ENCODE measurements at places on chromosomes 13 and 19.

DNA sequence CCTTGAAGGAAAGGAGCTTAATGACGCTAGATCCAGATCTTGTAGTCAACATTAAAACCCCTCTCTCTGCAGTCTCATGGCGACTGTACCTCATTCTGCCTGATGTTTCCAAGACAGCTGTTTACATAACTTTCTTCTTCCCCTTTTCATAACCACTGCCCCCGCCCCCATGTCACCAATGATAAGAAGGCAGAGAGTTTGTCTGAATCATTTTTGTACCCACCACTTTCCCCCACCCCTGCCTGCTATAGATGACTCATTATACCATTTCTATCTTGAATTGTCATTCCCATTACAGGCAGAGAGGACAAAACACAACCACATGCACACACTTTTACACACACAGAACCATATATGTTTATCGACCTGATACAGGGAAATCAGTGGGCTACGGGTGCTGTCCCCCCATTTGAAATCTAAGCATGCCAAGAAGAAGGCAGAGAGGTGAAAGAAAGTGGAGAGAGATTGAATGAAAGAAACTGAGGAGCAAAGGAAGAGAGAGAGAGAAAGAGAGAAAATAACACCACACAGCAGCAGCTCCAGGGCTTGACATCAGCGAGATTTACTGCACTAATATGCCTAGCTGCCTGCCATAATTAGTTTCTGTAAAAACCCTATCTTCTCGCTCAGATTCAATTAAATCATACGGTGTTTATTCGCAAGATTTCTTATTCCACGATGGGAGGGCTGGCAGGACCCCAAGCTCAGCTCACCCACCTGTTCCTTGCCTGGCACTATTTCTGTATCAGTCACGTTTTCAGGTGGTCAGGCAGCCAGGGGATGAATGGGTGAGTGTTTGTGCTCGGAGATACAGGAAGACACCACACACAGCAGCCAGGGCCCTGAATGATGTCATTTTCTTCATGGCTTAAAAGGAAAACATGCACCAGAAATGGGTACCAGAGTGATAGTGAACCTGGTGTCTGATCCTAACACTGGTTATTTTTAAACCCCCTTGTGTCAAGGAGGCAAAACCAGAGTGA is 114.3 kb upstream of the SERP2 start:
- DNase-seq: peak; percentile 65

DNA sequence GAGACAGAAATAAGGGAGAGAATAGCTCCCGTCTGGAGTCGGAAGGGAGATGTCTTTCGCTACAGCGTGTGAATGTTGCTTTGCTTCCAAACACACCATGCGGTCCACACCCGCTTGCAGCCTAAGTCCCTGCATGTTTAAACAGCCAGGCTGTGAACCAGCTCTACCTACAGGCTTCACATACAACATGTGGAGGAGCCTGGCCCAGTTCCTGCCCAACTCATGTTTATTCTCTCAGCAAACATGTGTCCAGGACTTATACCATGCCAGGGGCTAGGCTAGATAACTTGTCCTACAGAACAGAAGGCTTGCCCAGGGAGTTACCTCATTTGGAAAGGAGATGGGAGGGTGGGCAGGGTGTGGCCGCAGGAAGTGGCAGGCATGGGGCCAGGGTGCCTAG is 181.5 kb downstream of the FOXO1 start:
- no peak for DNase-seq

GRCh38 chr13:106691341-106691740 is 123.4 kb upstream of the ARGLU1 start:
- DNase-seq: no peak

DNA sequence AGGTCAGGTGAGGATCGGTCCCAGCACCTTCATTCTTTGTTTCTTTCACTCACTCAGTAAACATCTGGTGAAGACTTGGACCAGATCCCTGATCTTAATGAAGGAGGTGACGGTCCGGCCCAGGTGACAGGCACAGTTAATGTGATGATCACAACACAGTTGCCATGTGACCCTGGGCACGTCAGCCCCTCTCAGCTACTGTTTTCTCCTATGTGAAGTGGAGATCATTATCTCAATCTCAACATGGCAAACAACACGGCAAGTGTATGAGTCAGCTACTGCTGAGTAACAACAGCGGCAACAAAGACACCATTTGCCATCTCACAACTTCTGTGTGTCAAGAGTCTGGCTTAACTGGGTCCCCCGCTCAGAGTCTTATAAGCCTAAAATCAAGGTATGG is 74.6 kb downstream of the GNG7 start:
- DNase-seq: no peak

DNA sequence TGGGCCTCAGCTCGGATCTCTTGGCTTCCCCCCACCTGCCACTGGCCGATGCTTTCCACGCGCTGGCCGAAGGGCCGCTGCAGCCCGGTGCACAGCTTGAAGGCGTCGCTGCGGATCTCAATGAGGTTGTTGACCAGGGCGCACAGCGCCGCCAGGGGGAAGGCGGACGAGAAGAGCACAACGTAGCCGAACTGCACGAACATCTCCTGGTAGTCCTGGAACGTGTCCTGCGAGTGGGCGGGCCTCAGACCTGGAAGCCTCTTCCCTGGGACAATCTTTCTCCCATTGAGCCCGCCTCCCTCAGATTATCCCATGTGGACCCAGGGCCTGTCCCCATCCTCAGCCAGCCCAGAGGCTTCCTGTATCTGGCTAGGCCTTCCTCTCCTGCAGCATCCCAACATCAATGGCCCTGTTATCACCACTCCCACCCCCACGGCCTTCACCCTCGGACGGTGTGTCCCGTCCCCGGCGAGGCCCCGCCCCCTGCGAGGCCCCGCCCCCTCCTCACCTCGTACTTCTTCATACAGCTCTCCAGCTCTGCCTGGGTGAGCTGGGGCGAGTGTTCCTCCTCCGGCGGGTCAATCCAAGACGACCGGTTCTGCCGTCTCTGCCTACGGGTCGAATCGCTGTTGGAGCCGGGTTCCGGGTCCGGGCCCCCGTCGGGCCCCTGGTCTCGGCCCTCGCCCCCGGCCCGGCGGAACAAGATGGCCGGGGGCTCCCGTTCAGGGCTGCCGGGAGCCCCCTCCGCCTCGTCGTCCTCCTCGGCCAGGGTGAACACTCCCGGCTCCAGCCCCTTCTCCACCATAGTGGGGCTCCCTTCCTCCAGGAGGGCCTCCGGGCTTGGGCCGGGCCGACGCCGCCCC is 6.8 kb downstream of the ANO8 start:
- no peak for DNase-seq

GRCh38 chr13:97379386-97379785 is 54.6 kb upstream of the RAP2A start:
- DNase-seq: no peak

- DNase-seq: no peak
Observed at GRCh38 chr19:8475005-8475404, 27.4 kb downstream of the PRAM1 start.

GRCh38 chr13:114264886-114265611 is 16.4 kb upstream of the UPF3A start:
- DNase-seq: no peak

GRCh38 chr13:40464337-40465014 is 202.0 kb downstream of the FOXO1 start:
- no peak for DNase-seq

GRCh38 chr19:30228113-30228834 is 143.9 kb upstream of the ZNF536 start:
- DNase-seq: no peak

- DNase-seq: no peak
Observed at GRCh38 chr13:25604106-25604505, 232.3 kb downstream of the ATP8A2 start.

- DNase-seq: no peak
Observed at GRCh38 chr13:88932950-88933349, 1261.8 kb downstream of the SLITRK5 start.

- DNase-seq: no peak
Observed at GRCh38 chr13:44155422-44156293, 218.0 kb upstream of the SERP2 start.

DNA sequence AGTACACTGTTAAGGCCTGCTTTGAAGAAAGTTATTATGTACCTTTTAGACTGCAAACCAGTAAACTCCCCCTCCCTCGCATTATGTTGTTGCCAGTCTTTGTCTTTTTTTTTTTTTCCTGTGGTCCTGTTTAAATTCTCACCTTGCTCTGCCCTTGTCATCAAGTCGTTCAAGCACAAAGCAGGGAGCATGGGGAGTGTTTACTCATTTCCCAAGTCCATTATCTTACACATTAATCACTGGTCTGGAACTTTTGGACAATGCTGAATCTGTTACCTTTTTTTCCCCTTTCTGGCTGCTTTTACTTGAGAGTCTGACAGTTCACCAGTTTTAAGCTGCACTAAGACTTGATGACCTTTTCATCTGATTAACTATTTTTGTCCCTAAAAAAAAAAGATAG is 108.2 kb downstream of the DACH1 start:
- DNase-seq: no peak

DNA sequence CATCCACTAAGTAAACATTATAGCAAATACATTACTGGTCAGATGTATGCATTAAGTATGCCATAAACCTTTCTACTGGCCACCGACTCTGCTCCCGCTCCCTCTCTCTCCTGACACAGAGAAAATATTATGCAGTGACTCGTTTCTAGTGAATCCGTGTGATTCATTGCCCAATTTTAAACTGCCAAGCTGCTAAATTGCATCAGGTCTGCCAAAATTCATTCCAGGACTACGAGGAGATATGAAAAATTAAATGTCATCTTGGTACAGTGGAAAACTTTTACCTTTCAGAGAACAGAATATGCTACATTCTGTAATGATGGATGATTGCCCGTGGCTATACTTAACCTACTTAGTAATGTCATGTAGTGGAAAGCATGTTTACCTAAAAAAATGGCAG is 368.8 kb upstream of the TSHZ3 start:
- DNase-seq: no peak

GRCh38 chr13:33426131-33426530 is 140.6 kb upstream of the STARD13 start:
- no peak for DNase-seq

DNA sequence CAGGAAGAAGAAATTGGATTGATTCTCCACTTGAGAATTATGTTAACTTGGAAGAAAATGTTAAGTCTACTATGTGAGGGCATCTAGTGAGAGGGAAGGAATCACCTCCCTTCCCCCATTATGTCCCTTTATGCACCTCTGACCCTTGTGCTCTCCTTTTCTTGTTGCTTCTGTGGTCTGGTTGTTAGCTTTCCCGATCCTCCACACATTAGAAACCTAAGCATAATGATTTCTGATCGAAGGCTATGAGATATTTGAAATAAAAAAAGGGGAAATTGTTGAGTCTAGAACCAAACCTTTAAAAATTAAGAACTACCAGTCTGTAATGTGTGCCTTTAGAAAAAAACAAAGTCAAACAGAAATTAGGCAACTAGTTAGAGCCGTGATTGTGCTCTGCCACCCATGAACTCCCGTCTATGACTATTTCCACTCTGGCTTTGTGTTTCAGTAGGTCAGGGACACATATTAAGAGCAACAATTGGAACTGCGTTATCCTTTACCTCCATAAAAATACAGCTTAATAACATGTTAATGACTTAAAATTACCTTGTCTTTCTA is 463 bp upstream of the GPC6 start:
- no peak for DNase-seq

DNA sequence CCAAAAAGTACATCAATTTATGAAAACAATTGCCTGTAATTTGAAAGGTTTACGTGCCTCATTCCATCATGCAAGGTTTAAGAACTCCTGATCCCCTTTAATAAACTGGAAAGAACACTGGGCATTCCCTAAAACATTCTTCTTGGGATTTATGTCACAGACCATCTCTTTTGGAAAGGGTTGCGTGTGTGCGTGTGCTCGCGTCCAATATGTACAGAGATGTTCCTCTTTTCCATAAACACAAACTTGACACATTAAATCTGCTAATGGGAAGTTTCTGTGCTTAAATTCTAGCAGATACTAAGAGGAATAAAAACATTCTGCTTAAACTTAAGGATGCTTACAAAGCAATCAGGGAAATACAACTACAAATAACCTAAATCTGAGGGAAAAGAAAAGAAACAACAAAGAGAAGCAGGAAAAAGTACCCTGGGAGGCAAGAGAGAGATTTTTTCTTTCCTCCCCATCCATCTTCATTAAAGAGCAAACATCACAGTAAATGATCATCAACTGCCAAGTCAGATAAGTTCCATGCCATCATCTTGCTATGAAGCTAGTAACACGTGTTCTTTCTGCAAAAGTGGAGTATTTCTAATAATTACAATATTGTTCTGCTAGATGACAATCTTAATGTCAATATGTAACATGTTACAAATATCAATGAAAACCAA is 83.7 kb downstream of the STK24 start:
- no peak for DNase-seq

DNA sequence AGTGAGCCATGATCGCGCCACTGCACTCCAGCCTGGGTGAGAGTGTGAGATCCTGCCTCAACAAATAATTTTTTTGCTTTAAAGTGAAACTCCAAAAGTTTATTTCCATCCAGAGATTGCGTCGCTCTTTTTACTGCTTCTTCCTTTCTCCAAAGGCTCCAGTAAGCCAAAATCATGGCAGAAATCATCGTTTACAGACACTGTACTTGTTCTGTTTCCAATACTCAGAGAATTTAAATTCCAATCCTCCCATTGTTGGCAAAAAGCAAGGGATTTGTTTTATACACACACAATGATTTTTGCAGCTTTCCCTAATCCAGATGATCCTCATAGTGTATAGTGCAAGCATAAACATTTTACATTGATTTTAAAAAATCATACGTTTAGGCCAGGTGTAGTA is 15.3 kb downstream of the FBXO27 start:
- no peak for DNase-seq

DNA sequence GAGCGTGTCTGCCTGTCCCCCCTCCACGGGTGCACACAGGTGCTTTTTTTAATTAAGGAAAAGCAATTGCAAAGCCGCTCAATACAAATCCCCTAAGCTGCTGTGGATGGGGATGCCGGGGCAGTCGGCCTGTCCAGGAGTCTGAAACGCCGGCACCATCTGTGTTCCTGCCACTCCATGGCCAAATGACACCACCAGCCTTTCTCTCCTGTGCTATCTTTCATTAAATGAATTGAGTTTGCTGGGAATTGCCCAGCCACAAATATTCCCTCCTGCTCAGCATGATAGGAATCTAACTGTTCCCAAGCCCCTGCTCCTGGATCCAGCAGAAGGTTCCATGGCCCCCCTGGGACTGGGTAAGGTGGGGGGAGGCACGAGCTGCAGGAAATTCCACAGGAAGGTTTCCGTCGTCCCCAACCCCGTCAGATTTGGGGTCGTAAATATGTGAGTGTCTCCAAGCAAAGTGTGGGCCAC is 139.2 kb downstream of the KDM4B start:
- DNase-seq: no peak

Data from stimulated activated CD8-positive, alpha-beta memory T cell treated with anti-CD3 and anti-CD28 coated beads, Interleukin-4, amount 100 ng/mL, for 4 hours (primary cell).